CD4-positive, CD25-positive, alpha-beta regulatory T cell (primary cell): ENCODE measurements at places on chromosomes 3 and 15. TPM values are rescaled to one million over a fixed set of nuclear protein-coding genes. Genes with fewer than 3 reads are reported as not detected.

The LRRC3B gene
- not detected for total RNA-seq

The ADAMTS17 gene
- 8.2 TPM for total RNA-seq

The TBC1D23 gene
- 40.2 TPM for total RNA-seq

The MDFIC2 gene
- total RNA-seq: not detected

The TCAIM gene
- 8.5 TPM for total RNA-seq

The ZNF80 gene
- 1.7 TPM for total RNA-seq

The LDHAL6B gene
- total RNA-seq: not detected

The SERPINI1 gene
- total RNA-seq: 2.4 TPM

The ISL2 gene
- 1.4 TPM for total RNA-seq

The SYNPR gene
- not detected for total RNA-seq

The RASGRF1 gene
- total RNA-seq: not detected

The ARL8B gene
- total RNA-seq: 43.0 TPM

The WNT5A gene
- not detected for total RNA-seq

The GPR27 gene
- 1.0 TPM for total RNA-seq

The TMEM207 gene
- not detected for total RNA-seq

The THPO gene
- not detected for total RNA-seq

The CCR2 gene
- 9.5 TPM for total RNA-seq

The XCR1 gene
- total RNA-seq: not detected

The DLEC1 gene
- 4.9 TPM for total RNA-seq

The ZDHHC23 gene
- total RNA-seq: 7.4 TPM

The EIF2B5 gene
- total RNA-seq: 51.0 TPM

The KLHL6 gene
- total RNA-seq: 48.2 TPM
